ENCODE measurements at places on chromosomes 1 and 21.
A peak's percentile ranks its signal among the peaks of the same experiment; 100 is the strongest.

- no peak for DNase-seq
Measured at GRCh38 chr1:199081739-199082138, 442.9 kb downstream of the PTPRC start.

DNA sequence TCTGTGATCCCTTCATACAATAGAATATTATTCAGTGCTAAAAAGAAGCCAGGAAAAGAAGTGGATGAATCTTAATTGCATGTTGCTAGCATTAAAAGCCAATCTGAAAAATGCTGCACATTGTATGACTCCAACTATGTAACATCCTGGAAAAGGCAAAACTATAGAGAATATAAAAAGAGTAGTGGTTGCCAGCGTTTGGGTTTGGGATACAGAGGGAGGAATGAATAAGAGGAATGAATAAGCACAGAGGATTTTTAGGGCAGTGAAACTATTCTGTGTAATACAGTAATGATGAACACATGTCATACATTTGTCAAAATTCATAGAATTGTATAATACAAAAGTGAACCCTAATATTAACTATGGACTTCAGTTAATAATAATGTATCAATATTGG lies 42.5 kb downstream of the GPR88 start:
- no peak for DNase-seq

DNA sequence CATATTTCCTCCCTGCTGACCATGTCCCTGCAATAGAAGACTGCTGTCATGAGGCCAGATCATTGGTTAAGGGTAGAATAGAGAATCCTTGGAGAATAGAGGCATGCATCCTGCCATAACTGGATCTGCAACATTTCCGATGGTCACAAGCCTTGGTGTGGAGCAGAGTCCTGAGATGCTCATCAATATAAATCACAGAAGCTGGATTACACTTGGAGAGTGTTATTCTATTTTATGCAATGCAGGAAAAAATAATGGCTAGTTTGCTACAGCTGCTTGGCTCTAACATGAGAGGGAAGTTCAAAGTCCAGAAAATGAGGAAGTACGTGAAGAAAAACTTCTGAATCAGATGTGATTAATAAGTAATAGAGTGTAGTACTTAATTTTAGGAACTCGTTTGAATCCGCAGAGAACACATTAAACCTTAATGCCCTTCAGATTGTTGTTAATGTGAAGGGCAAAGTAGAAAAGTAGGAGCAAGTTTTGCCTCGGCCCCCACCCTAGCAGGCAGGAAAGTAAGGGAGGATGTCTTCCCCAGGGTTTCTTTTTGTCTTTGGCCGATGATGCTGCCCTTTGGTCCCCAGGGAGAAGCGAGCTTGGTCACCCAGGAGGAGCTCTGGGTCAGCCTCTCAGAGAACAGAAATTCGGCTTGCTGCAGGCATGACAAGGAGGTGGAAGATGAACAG lies 59.5 kb downstream of the KCNK1 start:
- DNase-seq = no peak

GRCh38 chr1:44532567-44532944 lies 127.5 kb downstream of the RNF220 start:
- no peak for DNase-seq

DNA sequence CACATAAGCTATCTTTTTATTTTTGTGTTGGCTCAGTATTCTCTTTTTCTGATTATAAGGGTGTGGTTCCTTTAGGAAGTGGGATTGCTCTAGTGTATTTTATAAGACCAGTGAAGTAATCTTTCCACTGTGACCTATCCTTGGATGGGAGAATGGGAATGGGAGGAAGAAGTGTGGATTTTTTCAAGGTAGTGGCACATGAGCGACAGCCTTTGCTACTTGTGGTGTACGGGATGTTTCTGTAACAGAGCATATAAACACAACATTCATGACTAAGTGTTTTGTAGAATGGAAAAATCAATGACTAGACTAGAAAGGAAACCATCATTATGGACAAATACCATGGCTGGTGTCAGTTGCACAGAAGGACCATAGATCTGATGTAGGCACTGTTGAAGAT lies 209.6 kb downstream of the GIPC2 start:
- no peak for DNase-seq

DNA sequence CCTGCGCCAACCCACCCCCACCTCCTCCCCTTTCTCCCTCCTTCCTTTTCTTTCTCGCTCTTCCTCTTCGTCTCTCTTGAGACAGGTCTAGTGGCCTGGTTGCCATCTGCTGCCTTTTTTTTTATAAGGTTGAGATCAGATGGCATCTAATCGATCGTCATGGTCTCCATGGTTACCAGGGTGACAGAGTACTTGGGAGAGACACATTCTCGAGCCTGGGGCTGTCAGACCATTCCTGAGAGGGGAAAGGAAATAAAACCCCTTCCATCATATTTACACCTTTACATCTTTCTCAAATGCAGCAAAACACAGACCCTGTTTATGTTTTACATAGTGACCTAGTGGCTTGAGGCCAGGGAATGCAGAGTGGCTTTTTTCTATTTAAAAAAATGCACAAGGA lies 53.5 kb upstream of the SLC22A15 start:
- no peak for DNase-seq

- peak; percentile 74 for DNase-seq
Measured at GRCh38 chr1:25017436-25018109, 87.5 kb upstream of the RUNX3 start.

DNA sequence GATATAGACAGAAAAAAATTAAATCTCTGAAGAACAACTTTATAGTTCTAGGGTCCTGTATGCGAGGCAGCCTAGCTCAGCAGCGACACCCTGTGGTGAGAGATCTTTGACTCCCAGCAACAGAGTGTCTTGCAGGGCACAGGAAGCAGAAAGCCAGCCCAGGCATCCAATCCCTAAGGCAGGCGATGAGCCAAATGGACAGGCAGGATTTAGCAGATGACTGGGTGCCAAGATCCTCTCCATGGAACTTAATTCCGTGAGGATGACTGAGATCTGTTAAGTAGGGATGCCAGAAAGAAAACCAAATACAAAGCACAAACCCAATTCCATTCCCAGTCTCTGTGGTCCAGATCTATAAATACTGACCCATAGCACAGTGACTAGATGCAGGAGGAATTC lies 38.8 kb downstream of the HLCS start:
- peak; percentile 86 for DNase-seq

DNA sequence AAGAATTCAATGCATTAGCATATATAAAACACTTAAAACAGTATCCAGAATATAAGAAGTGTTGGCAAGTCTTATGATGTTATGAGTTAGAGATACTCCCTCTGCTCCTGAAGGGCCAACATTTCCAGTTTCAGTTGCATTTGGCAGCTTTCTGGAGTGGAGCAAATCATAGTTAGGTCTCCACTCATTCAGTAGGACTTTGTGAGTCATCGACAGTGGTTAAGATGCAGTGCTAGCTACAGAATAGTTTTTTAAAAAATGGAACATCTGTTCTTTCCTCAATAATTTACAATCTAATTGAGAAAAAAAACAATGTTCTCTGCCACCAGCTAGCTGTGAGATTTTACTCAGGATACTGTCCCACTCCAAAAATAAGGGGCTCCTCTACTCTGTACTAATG lies 389.1 kb downstream of the HLX start:
- DNase-seq = peak; percentile 18

DNA sequence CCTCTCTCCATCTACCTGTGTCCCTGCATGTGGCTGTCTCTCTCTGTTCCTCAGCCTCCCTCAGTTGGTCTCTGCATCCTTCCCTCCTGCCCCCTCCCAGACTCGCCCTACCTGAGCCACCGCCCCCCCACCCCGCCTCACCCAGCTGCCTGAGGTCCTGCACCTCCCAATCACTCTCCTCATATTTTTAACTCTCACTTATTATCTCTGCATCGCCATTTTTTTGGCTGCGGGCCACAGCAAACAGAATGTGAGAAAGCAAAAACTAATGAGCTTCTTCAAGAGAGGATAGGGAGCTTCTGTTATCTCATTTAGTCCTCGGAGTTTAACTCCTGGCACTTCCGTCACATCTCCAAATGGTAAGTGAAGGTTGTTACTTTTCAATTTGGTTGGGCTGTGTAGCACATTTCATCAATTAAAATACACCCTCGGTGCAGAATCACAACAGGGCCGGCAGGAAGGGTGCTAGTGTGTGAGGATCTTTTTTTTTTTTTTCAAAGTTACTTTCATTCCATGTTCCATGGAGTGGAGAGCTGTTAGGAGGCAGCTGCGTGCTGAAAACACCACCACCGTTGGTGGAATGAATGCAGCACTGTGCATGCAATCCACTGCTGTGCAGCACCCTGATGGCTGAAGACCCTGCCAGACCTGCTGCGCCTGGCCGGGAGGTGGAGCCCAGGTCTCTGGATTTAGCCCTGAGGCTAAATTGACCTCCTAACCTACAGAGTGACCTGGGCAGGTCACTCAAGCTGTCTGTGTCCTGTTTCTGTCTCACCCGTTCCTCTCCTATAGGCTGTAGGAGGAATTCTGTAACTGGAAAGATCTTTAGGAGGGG lies 157.2 kb upstream of the NFIA start:
- no peak for DNase-seq

DNA sequence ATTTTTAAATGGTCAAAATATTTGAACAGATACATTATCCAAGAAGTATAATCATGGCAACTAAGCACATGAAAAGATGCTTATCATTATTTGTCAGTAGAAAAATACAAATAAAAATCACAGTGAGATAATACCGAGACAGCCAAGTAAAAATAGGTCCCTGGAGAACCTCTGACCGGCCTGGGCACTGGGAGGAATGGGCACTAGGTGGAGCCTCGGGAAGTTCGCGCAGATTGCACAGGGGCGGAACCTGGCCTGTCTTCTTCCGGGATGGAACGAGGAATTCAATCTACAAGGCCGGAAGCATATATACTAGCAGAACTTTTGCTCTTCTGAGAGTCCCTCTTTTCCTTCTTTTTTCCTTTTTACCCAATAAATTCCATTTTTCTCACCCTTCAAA lies 148.5 kb upstream of the CHRM3 start:
- DNase-seq = no peak

- DNase-seq = no peak
Measured at GRCh38 chr1:43232482-43232881, 37.3 kb upstream of the TMEM125 start.

- no peak for DNase-seq
Measured at GRCh38 chr1:155979597-155980343, 1.4 kb upstream of the ARHGEF2 start.

- no peak for DNase-seq
Measured at GRCh38 chr1:17258116-17258757, 9.3 kb downstream of the PADI3 start.

DNA sequence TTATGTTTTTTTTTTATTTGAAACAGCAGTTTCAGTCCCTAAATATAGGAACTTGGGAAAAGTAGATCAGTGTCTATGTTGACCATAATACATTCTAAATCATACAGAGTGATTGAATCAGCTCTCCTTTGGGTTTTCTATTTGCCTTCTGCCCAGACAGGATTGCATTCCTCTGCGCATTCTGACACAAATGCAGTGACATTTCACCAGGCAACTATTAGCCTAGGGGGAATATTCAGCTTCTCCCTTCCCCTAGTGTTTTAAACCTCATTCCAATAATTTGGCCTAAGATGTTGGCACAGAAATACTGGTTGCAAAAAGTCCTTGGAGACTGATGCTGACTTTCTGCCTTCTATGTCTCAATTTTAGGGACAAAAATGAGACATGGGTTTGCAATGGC lies 172.8 kb downstream of the PTGER3 start:
- DNase-seq = no peak

- DNase-seq = no peak
Measured at GRCh38 chr1:116415699-116416533, 42.9 kb downstream of the ATP1A1 start.

DNA sequence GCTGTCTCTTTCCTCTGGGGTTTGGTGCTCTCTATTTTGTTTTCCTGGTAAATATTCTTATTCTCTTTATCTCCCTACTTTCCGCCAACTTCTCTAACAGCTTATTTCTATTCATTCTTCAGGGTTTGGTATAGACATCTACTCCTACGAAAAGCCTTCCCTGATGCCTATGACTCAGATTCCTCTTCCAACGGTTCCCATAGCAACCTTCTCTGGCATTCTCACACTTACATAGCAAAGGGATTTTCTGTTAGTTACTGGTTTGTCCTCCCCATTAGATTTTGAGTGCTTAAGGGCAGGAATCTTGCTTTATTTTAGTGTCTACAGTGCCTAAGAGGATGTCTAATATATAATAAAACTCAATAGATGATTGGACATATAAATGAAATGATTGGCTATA lies 407.6 kb upstream of the DEPDC1 start:
- DNase-seq = peak; percentile 18

- no peak for DNase-seq
Measured at GRCh38 chr1:205074513-205074912, 9.7 kb downstream of the TMEM81 start.

- DNase-seq = no peak
Measured at GRCh38 chr21:38683222-38683621, 122.5 kb upstream of the ETS2 start.

DNA sequence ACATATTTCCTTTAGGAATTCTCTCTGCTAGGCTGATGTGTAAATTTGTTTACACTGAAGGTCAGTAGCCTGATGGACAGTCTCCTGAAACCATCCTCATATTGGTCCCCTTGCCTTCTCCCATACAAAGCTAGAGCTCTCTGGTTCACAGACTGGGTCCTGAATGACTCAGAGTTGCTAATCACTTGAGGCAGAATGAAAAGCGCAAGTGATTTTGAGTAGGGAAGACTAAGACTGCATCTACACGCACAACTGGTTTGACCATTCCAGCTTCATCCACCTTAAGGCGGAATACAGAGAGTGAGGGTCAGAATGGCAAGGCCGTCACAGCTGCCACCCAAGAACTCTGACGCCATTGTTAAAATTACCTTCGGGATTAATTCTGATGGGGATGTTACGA lies 70.2 kb upstream of the KIF26B start:
- peak; percentile 38 for DNase-seq

- DNase-seq = no peak
Measured at GRCh38 chr1:53311702-53312305, 16.1 kb downstream of the LRP8 start.

- peak; percentile 50 for DNase-seq
Measured at GRCh38 chr1:36115200-36115669, 9.8 kb downstream of the COL8A2 start.

GRCh38 chr1:168178227-168178637 lies 530 bp upstream of the TIPRL start:
- no peak for DNase-seq

DNA sequence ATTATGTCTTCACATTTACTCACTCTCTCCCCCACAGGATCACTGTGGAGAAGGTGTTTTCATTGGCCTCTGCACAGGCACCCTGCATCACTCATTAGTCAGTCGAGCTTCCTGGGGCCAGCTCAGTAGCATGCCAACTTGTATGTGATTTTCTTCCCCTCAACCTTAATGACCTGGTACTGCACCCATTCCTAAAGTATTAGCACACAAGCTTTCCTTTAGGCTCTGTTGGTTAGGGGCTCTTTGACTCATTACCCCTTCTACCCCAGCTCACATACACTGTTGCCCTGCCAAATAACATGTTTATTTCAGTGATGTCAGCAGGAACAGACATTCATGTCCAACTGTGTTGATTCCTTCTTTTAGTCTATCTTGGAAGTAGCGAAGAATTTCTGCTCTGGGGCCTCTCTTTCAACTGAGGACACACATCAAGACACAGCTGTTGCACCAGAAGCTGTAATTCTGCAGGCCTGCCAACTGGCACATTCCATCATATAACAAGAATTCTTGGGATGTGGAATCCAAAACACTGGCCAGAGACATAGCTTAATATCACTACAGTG lies 603.5 kb upstream of the ADAMTS5 start:
- peak; percentile 92 for DNase-seq

Measured in brain microvascular endothelial cell (primary cell).